CD4-positive, alpha-beta T cell treated with Interleukin-17A for 1 hour (primary cell): ENCODE measurements at places on chromosomes 11 and 22.

GRCh38 chr11:97905671-97906070, 1115.1 kb upstream of the CNTN5 start:
- no peak for DNase-seq

DNA sequence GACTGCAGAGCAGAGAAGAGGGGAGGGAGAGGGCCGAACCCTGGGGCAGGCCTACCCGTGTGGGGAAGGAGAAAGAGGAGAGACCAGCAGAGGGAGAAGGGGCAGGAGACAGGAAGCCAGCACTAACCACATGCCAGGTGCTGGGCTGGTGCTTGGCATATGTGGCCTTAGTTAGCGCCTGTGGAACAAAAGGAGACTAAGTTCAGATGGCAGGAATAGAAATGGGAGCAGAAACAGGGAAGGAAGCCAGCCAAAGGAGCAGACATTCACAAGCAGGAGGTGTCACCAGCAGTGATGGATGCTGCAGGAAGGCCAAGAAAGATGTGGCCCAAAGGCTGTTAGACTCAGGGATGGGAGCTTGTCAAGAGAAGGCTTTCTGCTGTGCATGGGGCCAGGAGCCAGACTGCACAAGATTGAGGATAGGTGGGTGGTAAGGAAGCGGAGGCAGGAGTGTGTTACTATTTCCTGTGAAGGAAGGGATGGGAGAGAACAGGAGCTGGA, 26.7 kb downstream of the TREH start:
- no peak for DNase-seq

DNA sequence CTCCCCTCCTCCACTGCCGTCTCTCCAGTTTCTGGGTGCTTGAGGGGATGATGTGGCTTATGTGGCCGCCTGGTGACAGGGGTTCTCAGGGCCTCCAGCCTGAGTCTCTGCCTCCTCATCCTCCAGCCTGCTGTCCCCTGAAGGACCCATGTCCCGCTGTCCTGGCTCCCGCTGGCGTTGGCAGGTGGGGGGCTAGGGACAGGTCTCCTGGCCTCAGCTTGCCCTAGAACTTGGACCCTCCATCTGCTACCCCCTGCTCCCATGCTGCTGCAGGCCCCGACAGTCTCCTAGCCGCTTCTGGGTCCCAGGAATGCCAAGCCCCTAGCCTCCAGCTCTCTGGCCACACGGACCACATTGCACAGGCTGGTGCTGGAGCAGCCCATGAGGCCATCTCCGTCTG, 13.9 kb upstream of the CELSR1 start:
- DNase-seq, result no peak

DNA sequence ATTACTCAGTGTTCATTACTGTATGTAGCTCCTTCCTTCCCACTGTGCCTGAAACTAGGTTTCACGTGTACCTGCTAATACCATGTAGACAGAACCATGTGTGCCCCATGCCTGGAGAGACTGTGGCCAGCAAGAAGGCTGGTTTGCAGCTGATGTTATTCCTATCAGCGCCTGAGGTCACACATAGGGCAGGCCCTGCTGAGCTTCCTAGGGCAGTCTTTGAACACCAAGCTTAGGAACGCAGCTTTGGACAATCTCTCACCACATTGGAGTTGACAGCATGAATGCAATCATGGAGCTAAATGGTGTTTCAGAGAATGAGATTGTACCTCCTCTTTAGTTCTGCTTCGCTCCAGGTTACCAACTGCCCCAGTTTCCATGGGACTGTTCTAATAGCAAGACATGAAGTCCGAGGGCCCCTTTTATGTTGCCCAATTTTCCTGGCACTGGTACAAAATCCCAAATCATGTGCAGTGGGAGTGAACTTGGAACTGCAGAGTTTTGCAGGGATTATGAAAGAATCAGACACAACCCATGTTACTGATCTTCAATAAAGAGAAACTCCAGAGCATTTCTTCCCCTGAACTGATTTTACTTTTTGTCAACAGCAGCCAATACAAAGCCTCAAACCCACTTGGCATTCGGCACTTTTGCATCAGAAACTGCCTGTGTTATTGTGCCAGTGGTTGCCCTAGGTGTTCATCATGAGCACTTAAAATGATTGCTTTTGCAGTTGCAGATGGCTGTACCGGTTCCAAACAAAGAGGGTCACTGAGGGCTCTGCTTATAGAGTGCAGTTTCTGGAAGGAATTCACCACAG, 154.2 kb upstream of the TTC12 start:
- no peak for DNase-seq

- no peak for DNase-seq
These were observed 102.4 kb upstream of the SORL1-AS1 start for GRCh38 chr11:121555121-121555520.

- DNase-seq, result no peak
These were observed 1486.7 kb downstream of the BRD1 start for GRCh38 chr22:48340727-48341709.

GRCh38 chr11:112828421-112828820, 132.8 kb upstream of the NCAM1 start:
- no peak for DNase-seq

GRCh38 chr11:97229936-97230335, 840.1 kb downstream of the JRKL start:
- DNase-seq, result no peak

GRCh38 chr22:27046086-27046485, 388.7 kb downstream of the MIAT start:
- DNase-seq, result no peak

GRCh38 chr11:35618497-35619115, 346 bp downstream of the FJX1 start:
- no peak for DNase-seq
